BE2C (cell line): ENCODE measurements at places on chromosomes 13 and 19.
A peak's percentile ranks its signal among the peaks of the same experiment; 100 is the strongest.

- no peak for DNase-seq
These were observed 114.7 kb upstream of the MCF2L start for GRCh38 chr13:112854321-112854720.

- DNase-seq, result peak; percentile 74
These were observed 205.5 kb downstream of the USP12 start for GRCh38 chr13:26965952-26966700.

GRCh38 chr13:49446473-49446872 lies 2.4 kb downstream of the SETDB2 start:
- DNase-seq, result no peak

GRCh38 chr13:79966493-79966895 lies 374.4 kb downstream of the SPRY2 start:
- no peak for DNase-seq

GRCh38 chr13:43391036-43391435 lies 367.6 kb downstream of the DNAJC15 start:
- DNase-seq, result no peak

DNA sequence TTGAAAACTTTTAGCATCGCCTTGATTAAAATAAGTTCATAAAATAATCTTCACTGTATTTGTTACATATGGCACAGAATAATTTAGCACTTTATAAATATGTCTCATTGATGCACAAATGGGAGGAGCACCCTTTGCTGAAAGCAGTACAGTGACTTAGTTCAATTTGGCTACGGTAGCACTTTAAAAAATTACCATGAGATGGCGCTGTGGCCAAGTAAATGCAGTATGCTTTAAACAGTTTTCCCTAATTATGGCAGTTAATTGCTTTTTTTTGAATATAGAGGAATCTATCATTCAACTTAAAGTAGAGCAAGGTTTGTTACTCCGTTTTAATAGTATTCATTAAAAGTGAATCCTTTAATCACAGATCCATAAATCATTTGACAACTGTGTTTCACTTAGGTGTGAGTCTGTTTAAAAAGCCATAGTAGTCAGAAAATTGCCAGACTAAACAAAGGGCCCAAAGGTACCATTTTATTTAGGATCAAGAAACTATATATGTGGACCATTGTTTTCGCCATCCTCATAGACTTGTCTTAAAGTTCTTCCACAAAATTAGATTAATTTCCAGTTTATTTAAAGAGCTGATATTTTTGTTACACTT lies 34.7 kb upstream of the ESD start:
- DNase-seq, result peak; percentile 47

- no peak for DNase-seq
These were observed 10.9 kb upstream of the SPC24 start for GRCh38 chr19:11166281-11167142.

GRCh38 chr13:21556051-21556450 lies 47.9 kb downstream of the MICU2 start:
- no peak for DNase-seq

DNA sequence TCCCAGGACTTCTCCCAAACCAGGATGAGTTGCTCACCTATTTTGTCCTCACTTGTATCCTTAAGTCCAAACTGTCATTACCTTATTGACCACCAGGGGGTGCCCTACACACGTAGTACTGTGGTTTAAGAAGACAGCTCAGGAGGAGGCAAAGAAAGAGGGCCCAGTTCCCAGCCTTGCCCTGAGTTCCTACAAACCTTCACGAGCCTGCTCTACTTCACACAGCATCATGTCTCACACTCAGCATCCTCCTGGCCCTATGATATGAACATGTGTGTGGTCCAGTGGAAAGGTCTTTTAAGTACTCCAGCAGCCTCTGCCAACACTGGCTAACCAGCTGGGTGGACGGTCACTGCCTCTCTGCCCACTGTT lies 8.1 kb upstream of the ZNF784 start:
- DNase-seq, result peak; percentile 92

DNA sequence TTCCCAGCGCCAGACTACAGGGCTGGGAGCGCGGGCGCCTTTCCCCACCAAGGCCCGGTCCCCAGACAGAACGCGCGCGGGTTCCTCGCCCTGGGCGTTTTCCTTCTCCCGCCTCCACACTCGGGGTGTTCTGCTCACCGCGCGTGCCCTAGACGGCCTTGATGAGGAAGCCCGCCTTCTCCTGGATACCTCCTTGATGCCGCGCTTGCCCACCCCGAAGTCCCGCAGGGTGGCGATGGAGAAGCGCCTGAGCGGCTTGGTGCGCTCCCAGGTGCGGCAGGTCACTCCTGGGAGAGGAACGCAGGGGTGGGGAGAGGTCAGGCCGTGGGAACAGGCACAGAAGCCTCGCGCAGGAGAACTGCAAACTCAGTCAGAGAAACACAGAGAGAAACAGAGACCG lies 34.8 kb downstream of the CYP2B6 start:
- DNase-seq, result no peak

GRCh38 chr13:24264976-24265375 lies 44.4 kb upstream of the C1QTNF9 start:
- DNase-seq, result no peak

DNA sequence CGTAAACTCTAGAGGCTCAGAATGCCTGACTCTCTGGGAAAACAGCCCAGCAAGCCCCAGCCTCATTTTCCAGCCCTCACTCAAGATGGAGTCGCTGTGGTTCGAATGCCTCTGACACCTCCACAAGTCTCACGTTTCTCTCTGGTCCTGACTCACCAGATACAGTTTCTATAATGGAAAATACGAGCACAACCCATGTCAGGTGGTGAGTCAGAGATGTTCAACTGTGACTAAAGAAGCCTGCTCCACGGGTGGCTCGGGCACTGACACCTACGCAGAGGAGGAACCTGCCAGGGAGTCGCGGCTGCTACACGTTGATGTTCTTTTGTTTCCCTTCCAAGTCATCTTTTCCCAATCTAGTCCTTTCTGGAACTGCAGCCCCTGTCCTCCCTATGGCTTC lies 87.1 kb upstream of the STK24 start:
- no peak for DNase-seq

DNA sequence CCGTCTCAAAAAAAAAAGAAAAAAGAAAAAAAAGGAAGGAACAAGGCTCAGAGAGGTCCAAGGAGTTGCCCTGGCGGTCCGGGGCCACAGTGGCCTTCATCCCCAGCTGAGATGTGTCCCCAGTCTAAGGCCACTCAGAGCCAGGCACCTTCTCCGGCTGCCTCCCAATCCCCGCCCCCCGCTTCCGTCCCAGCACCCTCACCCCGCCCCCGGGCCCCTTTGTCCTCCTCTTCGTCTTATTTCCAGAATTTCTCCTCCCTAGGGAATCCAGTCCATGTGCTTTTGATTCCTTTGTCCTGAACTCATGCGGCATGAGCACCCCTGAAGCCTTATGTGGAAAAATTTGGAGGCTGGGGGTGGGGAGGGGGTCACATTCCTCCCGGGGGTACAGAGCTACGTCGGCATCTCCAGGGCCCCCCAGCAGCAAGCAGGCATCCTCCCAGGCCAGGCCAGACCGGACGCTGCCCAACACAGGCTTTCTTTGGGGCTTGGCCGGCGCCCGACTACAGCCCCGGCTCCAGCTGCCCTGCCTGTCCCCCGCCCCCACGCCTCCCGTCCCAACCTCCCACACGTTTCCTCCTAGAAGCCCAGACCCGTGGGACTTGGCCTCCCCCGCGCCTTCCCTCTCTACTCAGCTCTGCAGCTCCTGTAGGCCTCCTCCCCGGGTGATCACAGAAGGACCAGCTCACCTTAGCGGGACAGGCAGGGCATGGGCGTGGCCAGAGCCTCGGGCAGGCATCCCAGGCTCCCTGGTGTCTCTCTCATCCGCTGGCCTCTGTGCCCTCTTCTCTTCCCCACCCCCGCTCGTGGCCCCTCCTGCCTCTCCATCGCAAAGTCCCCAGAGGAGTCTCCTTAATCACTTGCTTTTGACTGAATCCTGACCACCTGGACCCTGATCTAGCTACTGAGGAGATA lies 17.8 kb upstream of the ADGRE5 start:
- peak; percentile 76 for DNase-seq

GRCh38 chr19:1844513-1845124 lies 3.7 kb downstream of the REXO1 start:
- DNase-seq, result no peak

GRCh38 chr19:36972571-36972970 lies 56.4 kb downstream of the ZNF568 start:
- no peak for DNase-seq

- no peak for DNase-seq
These were observed 79.8 kb downstream of the ATP11A start for GRCh38 chr13:112769615-112770014.

DNA sequence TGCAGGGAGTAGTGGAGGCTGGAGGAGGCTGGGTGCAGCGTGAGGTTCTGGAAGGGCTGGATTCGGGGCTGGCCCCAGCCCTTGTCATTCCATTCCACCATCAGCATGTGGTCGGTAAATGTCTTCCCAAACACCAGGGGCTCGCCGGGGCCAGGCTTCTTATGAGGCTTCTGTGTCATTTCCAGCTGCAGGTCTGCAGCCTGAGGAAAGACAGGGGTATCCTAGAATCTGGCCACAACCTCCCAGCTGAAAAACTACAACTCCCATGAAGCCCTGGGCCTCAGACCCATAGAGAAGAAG lies 4.4 kb downstream of the BCAT2 start:
- no peak for DNase-seq

GRCh38 chr19:13214036-13214730 lies 64.0 kb downstream of the IER2 start:
- DNase-seq, result no peak

DNA sequence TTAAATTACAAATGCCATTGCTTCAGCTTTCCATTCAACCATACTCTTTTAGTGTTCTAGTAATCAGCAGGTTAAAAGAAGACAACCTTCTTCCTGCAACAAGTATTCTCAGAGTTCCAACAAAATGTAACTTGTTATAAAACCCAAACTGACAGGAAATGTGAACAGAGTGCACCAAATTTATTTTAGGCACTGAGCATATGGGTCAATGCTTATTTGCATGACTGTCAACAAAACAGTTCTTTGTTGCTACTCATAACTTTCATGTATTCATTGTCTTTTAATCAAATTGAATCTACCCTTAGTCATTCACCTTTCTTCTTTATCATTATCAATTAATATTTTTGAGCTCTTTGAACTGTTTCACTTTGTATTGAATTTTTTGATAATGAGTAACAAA lies 554.1 kb downstream of the DACH1 start:
- DNase-seq, result no peak

- no peak for DNase-seq
These were observed 58.8 kb downstream of the GGACT start for GRCh38 chr13:100529666-100530377.

GRCh38 chr19:55082020-55082851 lies 6.6 kb downstream of the EPS8L1 start:
- DNase-seq, result peak; percentile 65

DNA sequence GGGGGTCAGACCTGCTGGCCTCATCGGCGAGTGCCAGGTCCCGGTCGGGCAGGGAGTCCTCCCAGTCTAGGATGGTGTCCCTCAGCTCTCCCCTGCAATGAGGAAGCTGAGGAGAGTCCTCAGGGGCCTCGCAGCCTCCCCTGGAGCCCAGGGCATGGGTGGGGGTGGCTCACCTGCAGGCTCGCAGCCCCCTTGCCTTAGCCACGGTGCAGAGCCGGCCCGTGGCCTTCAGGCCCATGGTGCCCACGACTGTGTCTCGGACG lies 6.8 kb downstream of the SIRT6 start:
- no peak for DNase-seq

GRCh38 chr13:20232556-20233277 lies 598 bp upstream of the GJB6 start:
- no peak for DNase-seq

- DNase-seq, result no peak
These were observed 173.9 kb downstream of the ZIC5 start for GRCh38 chr13:99797691-99798090.

DNA sequence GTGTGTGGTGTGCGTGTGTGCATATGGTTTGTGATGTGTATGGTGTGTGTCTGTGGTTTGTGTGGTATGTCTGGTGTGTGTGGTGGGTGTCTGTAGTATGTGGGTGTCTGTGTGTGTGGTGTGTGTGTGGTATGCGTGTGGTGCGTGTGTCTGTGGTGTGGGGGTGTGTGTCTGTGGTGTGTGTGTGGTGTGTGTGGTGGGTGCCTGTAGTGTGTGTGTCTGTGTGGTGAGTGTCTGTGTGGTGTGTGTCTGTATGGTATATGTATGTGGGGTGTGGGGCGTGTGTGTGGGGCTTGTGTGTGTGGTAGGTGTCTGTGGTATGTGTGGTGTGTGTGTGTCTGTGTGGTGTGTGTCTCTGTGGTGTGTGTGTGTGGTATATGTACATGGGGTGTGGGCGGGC lies 300.7 kb downstream of the TEX29 start:
- DNase-seq, result no peak

GRCh38 chr13:98997738-98998641 lies 20.1 kb upstream of the DOCK9 start:
- no peak for DNase-seq

GRCh38 chr13:22106058-22106457 lies 435.2 kb downstream of the FGF9 start:
- no peak for DNase-seq

DNA sequence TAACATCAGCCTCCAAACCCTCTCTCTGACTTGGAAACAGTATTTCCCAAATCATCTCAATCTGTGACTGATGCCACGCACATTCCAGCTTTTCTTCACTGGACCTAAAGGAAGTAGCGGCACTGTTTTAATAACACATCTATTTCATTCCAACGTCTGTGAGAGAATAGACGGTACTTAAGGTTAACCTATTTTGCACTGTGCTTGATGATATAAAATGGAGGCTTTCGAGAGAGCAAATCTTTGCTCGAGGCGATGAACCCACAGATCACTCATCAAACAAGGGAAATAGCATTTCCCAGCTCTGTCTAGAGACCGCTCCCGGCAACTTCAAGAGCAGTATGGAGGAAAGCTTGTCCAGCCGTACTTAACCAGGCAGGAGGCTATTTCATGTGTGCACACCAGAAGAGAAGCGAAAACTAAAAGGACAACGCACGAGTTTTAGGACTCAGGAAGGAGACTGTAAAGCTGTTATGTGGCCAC lies 2.9 kb downstream of the UBL3 start:
- peak; percentile 38 for DNase-seq

GRCh38 chr13:21149568-21149967 lies 26.8 kb downstream of the SKA3 start:
- no peak for DNase-seq

DNA sequence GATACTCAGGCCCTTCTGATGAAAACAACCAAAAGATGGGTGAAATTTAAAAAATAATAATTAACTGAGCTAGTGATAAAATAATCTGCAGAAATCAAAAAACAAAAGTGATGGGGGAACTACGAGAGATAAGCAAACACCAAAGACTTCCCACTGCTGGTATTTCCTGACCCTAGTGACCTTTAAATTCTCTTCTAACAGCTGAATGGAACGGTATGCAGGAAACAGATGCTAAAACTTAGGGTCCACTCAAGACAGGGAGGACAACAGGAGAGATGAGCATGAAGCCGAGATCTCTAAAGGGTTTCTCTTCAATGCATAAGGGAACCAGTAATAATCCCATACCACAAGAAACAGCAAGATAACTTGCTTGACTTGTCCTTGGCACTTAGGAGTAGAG lies 50.8 kb downstream of the USP12 start:
- DNase-seq, result no peak

GRCh38 chr13:85266771-85267170 lies 532.4 kb downstream of the SLITRK6 start:
- no peak for DNase-seq
